ENCODE measurements at places on chromosomes 5 and 9.

GRCh38 chr9:94672811-94673487 lies 33.6 kb upstream of the FBP1 start:
- no peak for ATAC-seq

DNA sequence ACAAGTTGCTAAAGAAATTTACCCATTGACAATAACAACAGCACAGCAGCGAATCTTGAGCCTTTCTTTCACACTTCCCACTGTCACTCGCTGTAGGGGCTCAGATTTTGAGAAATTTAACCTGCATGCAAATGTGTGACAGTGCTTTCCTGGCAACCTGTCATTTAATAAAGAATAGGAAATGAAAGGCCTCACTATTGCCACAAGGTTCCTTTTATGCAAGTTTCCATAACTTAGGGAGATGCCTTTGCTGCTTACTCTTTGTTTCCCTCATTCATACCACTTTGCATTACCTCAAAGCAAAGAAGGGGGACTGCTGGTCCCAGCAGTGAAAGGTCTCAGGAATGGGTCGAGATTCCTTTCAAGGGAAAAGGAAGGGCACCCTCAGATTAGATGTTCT lies 49.5 kb downstream of the PTCD2 start:
- peak; percentile 17 for ATAC-seq

GRCh38 chr5:17061973-17062470 lies 125.9 kb upstream of the MYO10 start:
- no peak for ATAC-seq

GRCh38 chr5:84885485-84886258 lies 501.0 kb upstream of the EDIL3 start:
- ATAC-seq = no peak

GRCh38 chr9:134775081-134775951 lies 105.3 kb upstream of the FCN2 start:
- ATAC-seq = no peak

- no peak for ATAC-seq
Measured at GRCh38 chr9:87599901-87600610, 102.4 kb downstream of the DAPK1 start.

DNA sequence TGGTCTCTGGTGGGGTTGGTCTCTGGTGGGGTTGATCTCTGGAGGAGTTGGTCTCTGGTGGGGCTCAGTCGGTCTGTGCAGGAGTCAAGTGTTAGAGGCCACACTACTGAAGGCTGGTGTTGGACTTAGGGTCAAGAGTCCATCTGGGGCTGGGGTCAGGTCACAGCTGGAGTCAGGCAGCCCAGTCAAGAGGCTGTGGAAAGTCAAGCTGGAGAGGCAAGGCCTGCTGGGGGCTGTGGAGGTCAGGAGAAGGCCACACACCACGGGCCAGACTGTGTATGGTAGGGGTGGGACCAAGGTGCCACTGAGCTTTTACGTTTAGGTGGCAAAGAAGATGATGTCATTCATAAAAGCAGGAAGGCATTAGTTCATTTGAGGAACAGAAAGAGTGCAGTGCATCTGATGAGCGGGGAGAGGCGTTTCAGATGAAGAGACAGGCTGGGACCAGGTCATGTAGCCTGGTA lies 16.7 kb upstream of the CD74 start:
- peak; percentile 20 for ATAC-seq

DNA sequence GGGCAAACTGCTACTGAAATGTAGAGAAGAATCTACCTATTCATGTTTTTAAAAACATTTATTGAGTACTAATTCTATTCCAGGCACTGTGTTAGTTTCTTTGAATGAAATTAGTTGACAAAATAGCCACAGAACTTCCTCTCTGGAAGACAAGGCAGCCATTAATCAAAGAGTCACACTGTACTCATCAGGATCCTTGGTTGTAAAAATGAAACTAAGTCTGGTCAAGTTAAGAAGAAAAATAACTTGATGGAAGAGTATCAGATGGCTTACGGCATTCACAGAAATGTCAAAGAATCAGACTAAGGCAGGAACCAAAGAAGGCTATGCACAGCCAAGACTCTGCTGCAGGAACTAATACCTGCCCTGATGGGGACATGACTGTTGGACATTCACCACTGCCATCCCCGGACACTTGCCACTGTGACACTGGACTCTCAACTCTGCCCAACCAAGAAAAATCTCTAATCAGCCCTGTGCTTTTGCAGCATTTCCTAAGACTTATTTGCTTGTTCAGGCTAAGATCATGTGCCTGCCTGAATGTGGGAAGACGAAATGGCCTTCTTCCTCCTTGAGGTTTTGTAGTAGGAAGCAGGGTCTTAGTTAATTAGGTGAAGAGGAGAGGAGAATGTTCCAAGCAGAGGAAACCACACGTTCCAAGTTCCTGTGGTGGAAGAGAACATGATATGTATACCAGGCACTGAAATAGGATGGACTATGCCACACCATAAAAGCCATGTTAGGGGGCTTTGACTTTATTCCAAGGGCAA lies 23.3 kb upstream of the NDUFB6 start:
- no peak for ATAC-seq

GRCh38 chr9:127838375-127839078 lies 15.9 kb downstream of the ENG start:
- no peak for ATAC-seq
